ENCODE measurements at places on chromosomes 6 and 20.

DNA sequence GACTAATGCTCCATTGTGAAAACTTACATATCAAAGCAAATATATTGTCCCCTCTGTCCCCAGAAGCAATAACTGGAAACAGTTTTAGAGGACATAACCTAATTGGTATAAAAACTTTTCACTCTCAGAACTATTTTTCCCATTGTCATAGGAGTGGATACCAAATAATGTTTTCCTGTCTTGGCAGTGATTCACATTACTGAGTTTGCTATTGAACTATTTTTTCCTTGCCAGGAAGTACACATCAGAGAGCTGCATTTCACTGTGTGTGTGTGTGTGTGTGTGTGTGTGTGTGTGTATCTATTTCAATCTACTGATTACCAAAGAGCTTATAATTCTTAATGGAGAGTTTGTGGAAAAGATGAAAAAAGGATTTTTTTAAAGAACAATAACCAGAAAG is 45.4 kb downstream of the AKAP12 start:
- peak; percentile 82 for DNase-seq

DNA sequence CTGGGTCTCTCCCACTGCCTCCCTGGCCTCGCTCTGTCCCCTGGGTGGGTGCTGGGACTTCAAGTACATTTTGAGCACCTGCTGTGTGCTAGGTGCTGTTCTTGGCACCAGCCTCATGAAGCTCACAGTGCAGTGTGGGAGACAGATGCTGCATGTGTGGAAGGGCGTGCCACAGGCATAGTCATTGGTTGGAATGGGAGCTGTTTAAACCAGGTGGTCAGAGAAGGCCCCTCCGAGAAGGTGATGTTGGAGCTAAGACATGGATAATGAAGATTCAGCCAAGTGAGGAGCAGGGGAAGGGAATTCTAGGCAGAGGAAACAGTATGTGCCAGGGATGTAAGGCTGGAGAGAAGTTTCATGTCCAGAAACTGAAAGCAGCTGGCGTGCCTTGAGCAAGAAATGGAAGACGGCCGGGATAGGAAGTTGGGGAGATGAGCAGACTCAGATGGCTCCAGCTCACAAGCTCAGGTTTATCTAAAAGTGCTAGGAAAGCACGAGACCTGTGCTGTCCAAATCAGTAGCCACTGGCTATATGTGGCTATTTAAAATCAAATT is 9.9 kb downstream of the LPIN3 start:
- no peak for DNase-seq

DNA sequence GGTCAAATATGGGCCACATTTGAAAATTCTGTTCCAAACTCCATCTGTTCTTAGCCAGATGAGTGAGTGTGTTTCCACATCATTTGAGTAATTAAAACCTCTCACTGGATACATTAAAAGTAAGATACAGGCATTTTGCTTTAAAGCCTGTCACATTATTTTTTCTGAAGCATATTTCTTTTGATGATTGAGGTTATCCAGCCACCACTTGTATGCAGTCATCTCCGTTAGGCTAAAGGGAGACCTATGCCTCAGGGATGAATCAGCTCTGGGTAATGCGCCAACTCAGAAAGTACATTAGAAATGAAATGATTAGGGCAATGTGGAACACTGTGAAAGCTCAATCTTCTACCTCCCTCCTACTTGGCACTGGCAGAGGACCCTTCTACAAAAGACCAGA is 90.7 kb downstream of the SNAP25 start:
- DNase-seq, result peak; percentile 98

DNA sequence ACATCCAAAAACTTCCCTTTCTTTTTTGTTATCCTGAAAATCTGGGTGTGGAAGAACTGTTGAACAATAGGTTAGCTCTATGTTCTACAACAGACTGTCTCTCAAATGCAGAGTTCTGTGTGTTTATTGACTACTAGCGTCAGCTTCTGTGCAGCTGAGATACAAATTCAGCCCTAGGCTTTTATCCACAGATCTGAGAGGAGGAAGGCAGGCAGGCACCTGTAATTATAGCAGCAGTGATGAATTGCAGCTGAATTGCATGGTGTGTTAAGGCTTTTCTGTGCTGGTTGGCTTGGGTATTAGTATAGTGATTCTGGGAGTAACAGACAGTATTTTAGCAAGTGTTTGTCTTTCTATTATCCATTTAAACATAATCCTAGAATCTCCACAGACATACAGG is 24.4 kb downstream of the GRIK2 start:
- DNase-seq, result no peak

DNA sequence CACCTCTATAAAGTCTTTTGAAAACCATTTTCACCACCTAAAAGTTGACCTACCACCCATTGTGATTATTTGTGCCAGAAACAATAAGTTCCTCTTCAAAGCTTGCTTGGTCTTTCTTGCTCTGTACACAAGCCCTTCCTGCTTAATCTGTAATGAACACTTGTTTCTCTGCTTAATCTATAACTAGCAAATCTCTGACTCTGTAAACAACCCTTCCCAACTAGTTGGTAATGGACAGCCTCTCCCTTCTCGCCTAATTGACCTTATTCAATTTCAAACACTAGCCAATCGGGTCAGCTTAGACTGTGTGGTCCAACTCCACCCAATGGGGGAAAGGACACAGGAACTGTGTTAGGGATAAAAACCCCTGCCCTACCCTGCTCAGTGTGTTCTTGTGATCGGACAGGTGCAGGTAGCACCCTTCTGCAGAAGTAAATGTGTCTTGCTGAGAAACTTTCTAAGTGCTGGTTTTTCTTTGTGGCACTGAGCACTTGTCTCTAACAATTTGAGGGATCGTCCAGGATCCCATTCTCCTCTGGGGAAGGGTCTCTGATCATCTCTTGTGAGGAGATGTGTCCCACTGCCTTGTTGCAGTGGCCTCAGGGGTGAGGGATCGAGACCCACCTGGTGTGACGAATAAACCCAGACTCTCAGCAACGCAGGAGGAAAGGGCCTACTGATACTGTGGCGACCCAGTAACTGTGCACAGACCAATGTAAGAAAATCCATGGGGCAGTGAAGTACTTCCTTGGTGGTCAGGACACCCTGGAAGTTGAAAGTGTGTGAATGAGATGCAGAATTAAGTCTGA is 23.5 kb downstream of the CHD6 start:
- no peak for DNase-seq

- peak; percentile 29 for DNase-seq
These were observed 1.1 kb upstream of the AFDN start for GRCh38 chr6:167825332-167826229.

DNA sequence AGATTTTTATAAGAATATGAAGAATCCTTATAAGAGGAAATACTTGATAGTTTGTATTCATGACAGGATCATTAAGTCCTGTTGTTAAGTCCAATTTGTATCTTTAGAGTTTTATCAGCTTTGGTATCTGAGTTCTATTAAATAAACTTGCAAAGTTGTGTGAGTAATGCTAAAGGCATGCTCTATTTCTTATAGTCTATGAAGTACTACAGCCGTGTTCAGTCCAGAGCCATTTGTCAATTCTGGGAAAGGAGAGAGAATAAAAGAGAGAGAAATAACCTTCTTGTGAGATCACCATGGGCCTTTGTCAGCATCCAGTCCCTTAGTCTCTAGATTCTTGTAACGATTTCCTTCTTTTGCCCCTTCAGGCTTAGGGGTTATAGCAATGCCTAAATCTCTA is 181.2 kb upstream of the POU3F2 start:
- peak; percentile 5 for DNase-seq

DNA sequence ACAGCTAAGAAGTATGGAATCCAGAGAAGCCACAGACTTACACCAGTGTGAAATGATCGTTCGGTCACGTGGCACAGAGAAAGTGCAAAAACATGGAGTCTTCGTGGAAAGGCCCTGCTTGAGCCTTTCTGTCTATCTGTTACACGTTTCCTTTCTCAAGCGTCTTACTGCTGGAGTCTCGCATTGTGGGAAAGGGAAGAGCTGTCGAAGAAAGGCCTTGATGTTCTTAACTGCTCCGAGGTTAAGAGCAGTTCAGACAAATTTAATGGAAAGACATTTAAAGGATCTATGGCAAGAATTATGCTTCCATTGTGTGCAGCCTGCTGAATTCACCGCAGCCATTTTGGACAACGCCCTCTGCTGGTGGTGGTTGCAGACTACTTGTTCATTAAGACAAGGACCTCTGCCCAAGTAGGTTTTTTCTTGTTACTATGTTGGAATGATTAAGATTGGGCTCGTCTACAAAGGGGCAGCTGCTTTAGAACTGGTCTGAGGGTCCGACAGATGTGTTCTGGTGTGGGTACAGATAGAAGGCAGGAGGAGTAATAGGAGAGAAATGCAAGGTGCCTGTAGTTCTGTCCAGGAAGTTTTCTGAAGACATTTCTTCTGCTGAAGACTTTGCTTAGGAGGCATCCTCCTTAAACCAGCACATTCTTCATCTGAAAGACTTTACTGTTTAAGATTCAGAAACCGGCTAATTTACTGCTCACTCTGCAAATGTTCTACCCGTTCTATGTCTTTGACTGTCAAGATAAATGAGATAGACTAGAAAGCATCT is 24.7 kb upstream of the CCN6 start:
- peak; percentile 47 for DNase-seq

- no peak for DNase-seq
These were observed 135.9 kb upstream of the SLC22A16 start for GRCh38 chr6:110612298-110612697.

DNA sequence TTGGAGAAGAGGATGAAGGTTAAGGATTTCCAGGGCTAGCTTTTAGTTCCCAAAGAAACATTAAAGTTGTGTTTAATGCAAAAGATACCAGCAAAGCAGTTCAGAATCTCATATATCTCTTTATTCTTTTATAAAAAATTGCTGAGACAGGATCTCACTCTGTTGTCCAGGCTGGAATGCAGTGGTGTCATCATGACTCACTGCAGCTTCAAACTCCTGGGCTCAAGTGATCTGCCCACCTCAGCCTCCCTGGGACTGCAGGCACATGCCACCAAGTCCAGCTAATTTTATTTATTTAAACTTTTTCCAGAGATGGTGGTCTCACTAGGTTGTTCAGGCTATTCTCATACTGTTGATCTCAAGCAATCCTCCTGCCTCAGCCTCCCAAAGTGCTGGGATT is 41.1 kb upstream of the CAP2 start:
- DNase-seq, result peak; percentile 29

GRCh38 chr6:56814308-56814707 is 140.6 kb upstream of the BEND6 start:
- no peak for DNase-seq

Measured in fibroblast of skin of abdomen (primary cell).